ENCODE measurements at places on chromosomes 7 and 10.

- no peak for DNase-seq
Measured at GRCh38 chr7:55501611-55502010, 70.7 kb downstream of the VOPP1 start.

GRCh38 chr10:73517166-73517888, 21.5 kb upstream of the PPP3CB start:
- no peak for DNase-seq

- DNase-seq, result no peak
Measured at GRCh38 chr7:135970682-135971365, 6.3 kb downstream of the MTPN start.

DNA sequence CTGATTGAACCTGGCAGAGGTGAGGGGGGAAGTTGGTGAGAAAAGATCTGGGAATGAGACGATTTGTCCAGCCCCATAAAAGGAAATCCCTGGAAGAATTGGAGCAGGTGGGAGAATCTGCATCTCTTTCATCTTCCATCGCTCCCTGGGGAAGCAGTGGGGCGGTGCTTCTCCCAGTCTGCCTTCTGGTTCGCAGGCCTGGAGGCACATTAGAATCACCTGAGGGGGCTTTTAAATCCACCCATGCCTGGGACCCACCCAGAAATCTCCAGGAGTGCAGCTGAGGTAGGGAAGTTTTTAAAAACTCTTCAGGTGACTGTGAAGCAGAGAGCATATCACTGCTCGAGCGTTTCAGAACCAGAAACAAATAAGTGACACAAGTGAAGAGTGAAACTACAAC, 26.7 kb upstream of the SYPL1 start:
- no peak for DNase-seq

DNA sequence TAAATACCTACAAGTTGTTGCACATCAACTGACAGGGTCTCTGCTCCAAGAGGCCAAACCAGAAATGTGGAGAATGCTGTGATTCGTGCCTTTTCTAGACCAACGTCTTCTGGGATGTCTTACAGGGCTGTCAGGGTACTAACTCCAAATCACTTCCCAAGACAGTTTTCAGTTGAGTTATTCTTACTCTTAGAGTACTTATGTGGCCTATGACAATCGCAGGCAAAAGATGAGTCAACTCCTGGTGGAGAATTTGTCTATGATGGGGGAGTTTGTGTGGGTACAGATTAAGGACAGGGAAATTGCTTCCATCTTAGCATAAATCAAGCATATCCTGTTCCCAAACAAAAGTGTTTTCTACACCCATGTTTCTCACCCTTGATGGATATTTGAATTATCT, 734.8 kb downstream of the TNS3 start:
- no peak for DNase-seq

DNA sequence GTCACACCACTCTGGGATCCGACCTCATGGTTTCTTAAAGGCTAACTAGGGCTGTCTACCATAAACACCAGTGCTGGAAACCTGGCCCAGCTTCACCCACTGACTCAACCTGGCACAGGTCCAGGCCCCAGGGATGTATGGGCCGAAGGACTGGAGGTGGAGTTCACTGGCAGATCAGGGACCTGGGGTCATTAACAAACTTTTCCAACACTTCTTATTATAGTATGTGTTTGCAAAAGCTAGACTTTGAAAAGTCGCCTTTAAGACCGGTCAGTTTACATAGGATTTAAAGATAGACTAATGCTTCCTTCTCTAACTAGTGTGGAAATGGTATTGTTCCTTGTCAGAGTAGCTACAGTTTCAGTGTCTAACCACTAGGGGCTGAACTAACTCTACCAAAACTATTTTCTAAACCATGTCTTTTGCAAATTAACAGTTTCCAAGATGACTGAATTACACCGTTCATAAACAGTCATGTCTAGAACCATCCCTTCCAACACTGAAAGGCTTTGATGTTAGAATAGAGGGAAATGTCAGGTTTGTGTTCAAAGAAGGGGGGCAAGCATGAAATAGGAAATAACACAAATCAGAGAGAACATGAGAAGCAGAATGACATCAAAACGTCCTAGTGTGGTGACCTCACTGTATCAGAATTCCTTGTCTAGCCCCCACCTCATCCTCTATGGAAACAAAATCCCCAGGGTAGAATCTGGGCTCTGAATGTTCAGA, 29.7 kb downstream of the STN1 start:
- no peak for DNase-seq
